ENCODE measurements at places on chromosomes 6 and 20. TPM values are rescaled to one million over a fixed set of nuclear protein-coding genes. Genes with fewer than 3 reads are reported as not detected.
A peak's percentile ranks its signal among the peaks of the same experiment; 100 is the strongest.

DNA sequence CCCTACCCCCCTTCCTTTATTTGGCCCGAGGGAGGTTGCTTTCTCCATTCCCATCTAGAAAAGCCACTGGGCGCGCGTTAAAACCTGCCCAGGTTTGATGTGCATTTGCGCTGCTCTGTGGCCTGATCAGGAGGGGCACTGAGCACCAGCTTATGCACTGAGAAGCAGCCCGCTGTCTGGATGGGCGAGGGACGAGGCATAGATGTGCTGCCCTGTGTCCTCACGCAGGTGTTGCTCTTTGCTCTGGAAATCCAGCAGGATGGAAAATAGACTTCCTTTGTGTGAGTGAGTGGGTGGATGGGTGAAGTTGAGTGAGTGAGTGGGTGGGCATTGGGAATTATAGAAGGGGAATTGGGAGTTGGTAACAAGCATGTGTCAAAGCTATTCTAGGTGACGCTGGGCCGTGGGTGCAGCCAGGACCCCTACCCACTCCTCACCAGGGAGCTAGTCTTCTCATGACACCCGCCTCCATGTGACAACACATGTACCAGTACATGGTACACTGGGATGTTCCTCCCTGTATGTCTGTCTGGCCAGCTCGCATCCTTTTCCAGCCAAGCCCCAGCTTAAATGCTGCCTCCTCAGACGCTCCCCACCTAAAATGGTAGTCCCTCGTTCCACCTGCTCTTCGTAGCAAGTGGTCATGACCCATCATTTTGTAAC is 162.6 kb downstream of the DTNBP1 start:
- H3K36me3 ChIP-seq, result peaks cover 82% of the 10 kb centered on the region
- no peaks in the 10 kb centered on the region for H3K27me3 ChIP-seq
- H3K27ac ChIP-seq, result no peak overlapping the region
- H3K4me3 ChIP-seq, result no peak overlapping the region

- peaks cover 36% of the 10 kb centered on the region for H3K36me3 ChIP-seq
- H3K27me3 ChIP-seq, result no peaks in the 10 kb centered on the region
- peaks cover 50% of the 10 kb centered on the region for H3K4me1 ChIP-seq
- peak overlapping the region; percentile 99 for H3K4me3 ChIP-seq
- H3K27ac ChIP-seq, result peak overlapping the region; percentile 71
Measured at GRCh38 chr6:30682143-30683117, 4.0 kb downstream of the PPP1R18 start.

- no peak overlapping the region for H3K27ac ChIP-seq
- no peaks in the 10 kb centered on the region for H3K36me3 ChIP-seq
- peaks cover 15% of the 10 kb centered on the region for H3K27me3 ChIP-seq
Measured at GRCh38 chr6:132937466-132937906, 123.1 kb downstream of the RPS12 start.

GRCh38 chr6:27130668-27131428 is 116.7 kb upstream of the PRSS16 start:
- no peaks in the 10 kb centered on the region for H3K36me3 ChIP-seq
- H3K27ac ChIP-seq, result peak overlapping the region; percentile 67
- H3K27me3 ChIP-seq, result no peaks in the 10 kb centered on the region
- peaks cover 40% of the 10 kb centered on the region for H3K4me1 ChIP-seq

GRCh38 chr20:50625986-50626677 is 65.2 kb downstream of the RIPOR3 start:
- H3K27ac ChIP-seq, result no peak overlapping the region
- no peaks in the 10 kb centered on the region for H3K27me3 ChIP-seq
- H3K36me3 ChIP-seq, result no peaks in the 10 kb centered on the region
- DNase-seq, result no peak
- no peak overlapping the region for H3K4me3 ChIP-seq
- no peaks in the 10 kb centered on the region for H3K4me1 ChIP-seq

- no peaks in the 10 kb centered on the region for H3K36me3 ChIP-seq
- peaks cover 7% of the 10 kb centered on the region for H3K27me3 ChIP-seq
- peak within 1 kb of the TSS; percentile 80 for H3K4me3 ChIP-seq
- DNase-seq, result peak; percentile 60
- no peak within 1 kb of the TSS for H3K27ac ChIP-seq
- peaks cover 15% of the 10 kb centered on the region for H3K4me1 ChIP-seq
Measured at GRCh38 chr6:130365166-130366106, at the start of gene TMEM200A. TMEM200A (plus strand) TSS chr6:130366017; CDS start chr6:130440423, 74,406 bp downstream.

- peaks cover 20% of the 10 kb centered on the region for H3K27me3 ChIP-seq
- H3K4me3 ChIP-seq, result no peak overlapping the region
- H3K4me1 ChIP-seq, result no peaks in the 10 kb centered on the region
- no peak overlapping the region for H3K27ac ChIP-seq
Measured at GRCh38 chr6:28534306-28534705, 8.6 kb downstream of the GPX5 start.

- no peaks in the 10 kb centered on the region for H3K4me1 ChIP-seq
- no peaks in the 10 kb centered on the region for H3K36me3 ChIP-seq
- no peak overlapping the region for H3K4me3 ChIP-seq
- no peak for DNase-seq
Measured at GRCh38 chr20:57259938-57260921, 6.2 kb downstream of the BMP7 start.

GRCh38 chr6:150304429-150304828 is 64.4 kb upstream of the IYD start:
- H3K4me3 ChIP-seq, result no peak overlapping the region
- H3K4me1 ChIP-seq, result peaks cover 1% of the 10 kb centered on the region
- H3K36me3 ChIP-seq, result no peaks in the 10 kb centered on the region
- no peak overlapping the region for H3K27ac ChIP-seq

GRCh38 chr6:158376631-158377081 is 64.4 kb downstream of the TULP4 start:
- no peaks in the 10 kb centered on the region for H3K36me3 ChIP-seq
- no peak overlapping the region for H3K27ac ChIP-seq
- DNase-seq, result no peak

GRCh38 chr20:41952166-41952565 is 334.0 kb upstream of the CHD6 start:
- H3K36me3 ChIP-seq, result no peaks in the 10 kb centered on the region
- H3K27ac ChIP-seq, result no peak overlapping the region
- DNase-seq, result no peak
- H3K27me3 ChIP-seq, result no peaks in the 10 kb centered on the region
- H3K4me1 ChIP-seq, result no peaks in the 10 kb centered on the region

GRCh38 chr20:62208795-62209755 is 11.0 kb downstream of the HRH3 start:
- H3K27me3 ChIP-seq, result peaks cover 23% of the 10 kb centered on the region
- no peak overlapping the region for H3K27ac ChIP-seq
- H3K4me3 ChIP-seq, result no peak overlapping the region
- H3K36me3 ChIP-seq, result no peaks in the 10 kb centered on the region

DNA sequence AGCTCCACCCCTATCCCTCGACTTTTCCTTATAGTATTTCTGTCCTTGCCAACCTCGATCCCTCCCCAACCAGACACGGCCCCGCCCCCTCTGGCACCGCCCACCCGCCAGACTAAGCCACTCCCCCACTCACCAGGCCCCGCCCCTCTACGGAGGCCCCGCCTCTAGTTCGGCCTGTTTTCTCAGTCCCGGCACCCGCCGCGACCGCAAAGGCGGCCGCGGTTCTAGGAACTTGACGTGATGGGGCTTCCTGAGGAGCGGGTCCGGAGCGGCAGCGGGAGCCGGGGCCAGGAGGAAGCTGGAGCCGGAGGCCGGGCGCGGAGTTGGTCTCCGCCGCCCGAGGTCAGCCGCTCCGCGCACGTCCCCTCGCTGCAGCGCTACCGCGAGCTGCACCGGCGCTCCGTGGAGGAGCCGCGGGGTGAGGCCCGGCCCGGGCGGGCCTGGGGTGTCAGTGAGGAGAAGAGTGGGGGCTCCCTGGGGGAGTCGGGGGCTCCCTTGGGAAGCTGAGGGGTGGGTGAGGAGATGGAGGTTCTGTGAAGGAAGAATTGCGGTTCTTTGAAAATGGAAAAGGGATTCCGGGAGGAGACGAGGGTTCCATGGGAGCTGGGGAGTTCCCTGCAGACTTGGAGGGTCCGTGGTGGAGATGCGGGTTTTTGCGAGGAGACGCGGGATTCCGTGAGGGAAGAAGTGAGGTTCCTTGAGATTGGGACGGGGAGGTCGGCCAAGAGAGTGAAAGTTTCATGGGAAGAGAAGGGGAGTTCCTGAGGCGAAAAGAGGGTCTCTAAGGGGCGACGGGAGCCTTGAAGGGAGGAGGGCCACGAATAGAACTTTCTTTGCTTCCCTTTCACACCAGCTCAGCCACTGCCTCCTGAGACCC is at the start of gene ACSS2:
Gene ACSS2 (plus strand): TSS at position 207 of the 877 bp plus-strand sequence. CDS start 34 bp downstream, at position 241.
- DNase-seq, result peak; percentile 96
- H3K36me3 ChIP-seq, result no peaks in the 10 kb centered on the region
- peak within 1 kb of the TSS; percentile 70 for H3K4me3 ChIP-seq

DNA sequence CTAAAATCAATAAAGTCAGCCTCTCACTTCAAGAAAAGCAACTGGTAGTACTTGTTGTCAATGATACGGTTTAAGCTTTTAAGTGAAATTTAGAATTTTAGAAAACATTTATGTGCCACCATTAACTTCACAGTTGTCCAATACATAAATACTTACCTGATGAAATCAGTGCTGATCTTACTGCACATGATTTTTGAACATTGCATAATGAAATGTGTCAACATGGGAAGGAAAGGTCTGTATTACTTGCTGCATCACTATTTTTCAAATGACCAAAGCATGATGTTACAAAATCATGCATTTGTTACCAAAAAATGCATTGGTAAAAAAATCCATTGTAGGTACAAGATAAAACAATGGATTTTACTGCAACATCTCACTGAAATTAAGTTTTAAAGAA is 284.3 kb downstream of the EPM2A start:
- H3K27me3 ChIP-seq, result no peaks in the 10 kb centered on the region
- DNase-seq, result no peak
- no peaks in the 10 kb centered on the region for H3K4me1 ChIP-seq

DNA sequence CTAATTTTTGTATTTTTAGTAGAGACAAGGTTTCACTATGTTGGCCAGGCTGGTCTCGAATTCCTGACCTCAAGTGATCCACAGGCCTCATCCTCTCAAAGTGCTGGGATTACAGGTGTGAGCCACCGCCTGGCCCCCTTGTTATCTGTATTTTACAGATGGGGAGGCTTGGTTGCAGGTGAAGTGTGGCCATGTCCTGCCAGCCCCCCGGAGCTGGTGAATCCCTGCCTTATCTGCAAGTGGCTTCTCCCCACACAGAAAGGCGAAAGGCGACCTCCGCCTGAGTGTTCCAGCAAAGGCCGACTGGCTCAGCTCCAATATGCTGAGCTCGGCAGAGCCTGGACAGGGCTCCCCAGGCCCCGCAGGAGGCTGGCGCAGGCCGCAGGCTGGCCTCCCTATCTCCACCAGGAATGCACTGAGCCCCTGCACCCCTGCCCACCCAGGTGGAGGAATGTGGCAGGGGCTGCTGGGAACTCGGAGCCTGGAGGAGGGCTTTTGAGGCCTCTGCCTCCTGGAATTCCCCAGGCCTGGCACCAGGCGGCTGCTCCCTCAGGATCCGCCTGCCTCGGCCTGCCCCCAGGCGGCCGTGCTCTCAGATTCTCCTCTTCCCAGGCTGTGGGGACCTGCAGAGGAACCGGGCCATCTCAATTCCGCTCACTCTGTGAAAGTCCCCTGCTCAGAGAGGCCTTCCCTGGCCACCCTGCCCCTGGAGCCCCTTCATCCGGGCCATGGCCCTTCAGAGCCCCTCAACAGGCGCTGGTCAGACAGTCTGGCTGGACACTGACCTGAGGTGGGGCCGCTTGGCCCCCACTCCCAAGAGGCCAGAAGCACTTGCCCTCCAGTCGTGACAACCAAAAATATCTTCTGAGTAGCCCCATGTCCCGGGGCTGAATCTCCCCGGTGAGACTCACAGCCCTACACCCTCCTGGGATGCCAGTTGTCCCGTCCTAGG is 9.3 kb upstream of the LAMA5 start:
- H3K27ac ChIP-seq, result no peak overlapping the region
- no peak overlapping the region for H3K4me3 ChIP-seq
- no peaks in the 10 kb centered on the region for H3K4me1 ChIP-seq
- no peaks in the 10 kb centered on the region for H3K36me3 ChIP-seq

DNA sequence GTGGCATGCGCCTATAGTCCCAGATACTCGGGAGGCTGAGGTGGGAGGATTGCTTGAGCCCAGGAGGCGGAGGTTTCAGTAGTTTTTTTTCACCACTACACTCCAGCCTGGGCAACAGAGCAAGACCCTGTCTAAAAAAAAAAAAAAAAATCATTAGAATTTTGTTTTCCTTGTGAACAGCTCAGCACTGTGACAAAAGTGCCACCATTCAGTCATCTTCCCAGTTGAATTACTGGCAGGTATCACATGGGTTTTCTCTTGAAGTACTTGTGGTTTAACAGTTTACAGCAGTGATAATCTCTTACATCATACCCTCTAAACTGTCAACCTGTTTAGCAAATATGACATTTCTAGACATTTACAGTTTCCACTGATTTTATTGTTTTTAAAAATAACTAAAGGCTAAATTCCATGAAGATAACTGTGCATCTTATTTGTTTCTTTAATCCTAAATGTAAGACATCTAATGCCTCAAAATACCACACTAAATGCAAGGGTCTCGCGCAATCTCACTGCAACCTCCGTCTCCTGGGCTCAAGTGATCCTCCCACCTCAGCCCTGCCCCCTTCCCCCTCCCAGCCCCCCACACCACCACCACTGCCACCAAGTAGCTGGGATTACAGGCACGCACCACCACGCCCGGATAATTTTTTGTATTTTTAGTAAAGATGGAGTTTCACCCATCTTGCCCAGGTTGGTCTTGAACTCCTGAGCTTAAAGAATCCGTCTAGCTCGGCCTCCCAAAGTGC is 7.0 kb downstream of the TRPC4AP start:
- H3K4me1 ChIP-seq, result peaks cover 20% of the 10 kb centered on the region
- no peaks in the 10 kb centered on the region for H3K27me3 ChIP-seq
- no peak overlapping the region for H3K27ac ChIP-seq

DNA sequence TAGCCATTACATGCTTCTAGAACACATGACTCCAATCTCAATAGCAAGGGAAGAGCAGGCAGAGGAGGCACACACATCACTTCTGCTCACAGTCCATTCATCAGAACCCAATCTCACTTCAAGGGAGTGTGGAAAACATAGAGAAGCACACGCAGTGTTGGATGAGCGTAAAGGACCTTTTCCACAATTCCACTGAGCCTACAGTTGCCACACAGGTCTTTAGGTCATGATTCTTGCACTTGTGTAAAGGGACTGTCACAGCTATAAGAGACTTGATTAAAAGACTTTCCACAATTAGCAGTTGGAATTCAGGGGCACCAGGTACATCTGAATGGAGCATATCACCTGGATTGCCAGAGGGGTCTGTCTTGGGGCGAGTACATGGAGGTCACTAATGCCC is 86.2 kb downstream of the TBC1D7 start:
- no peak overlapping the region for H3K27ac ChIP-seq
- no peak overlapping the region for H3K4me3 ChIP-seq

- no peak overlapping the region for H3K27ac ChIP-seq
- no peaks in the 10 kb centered on the region for H3K36me3 ChIP-seq
- no peak for DNase-seq
- H3K27me3 ChIP-seq, result no peaks in the 10 kb centered on the region
- H3K4me1 ChIP-seq, result no peaks in the 10 kb centered on the region
Measured at GRCh38 chr6:138004430-138005287, 102.6 kb downstream of the PERP start.

The MRPS10 gene
- total RNA-seq, result 18.4 TPM

The GRIK2 gene
- total RNA-seq, result not detected

The ATRN gene
- total RNA-seq, result 9.1 TPM

The PLEKHG1 gene
- total RNA-seq, result 1.5 TPM

The HUS1B gene
- 3.1 TPM for total RNA-seq

The CLPSL2 gene
- total RNA-seq, result not detected

The SIRPB2 gene
- 0.20 TPM for total RNA-seq
